ENCODE measurements at places on chromosomes 7 and 10.
A peak's percentile ranks its signal among the peaks of the same experiment; 100 is the strongest.

DNA sequence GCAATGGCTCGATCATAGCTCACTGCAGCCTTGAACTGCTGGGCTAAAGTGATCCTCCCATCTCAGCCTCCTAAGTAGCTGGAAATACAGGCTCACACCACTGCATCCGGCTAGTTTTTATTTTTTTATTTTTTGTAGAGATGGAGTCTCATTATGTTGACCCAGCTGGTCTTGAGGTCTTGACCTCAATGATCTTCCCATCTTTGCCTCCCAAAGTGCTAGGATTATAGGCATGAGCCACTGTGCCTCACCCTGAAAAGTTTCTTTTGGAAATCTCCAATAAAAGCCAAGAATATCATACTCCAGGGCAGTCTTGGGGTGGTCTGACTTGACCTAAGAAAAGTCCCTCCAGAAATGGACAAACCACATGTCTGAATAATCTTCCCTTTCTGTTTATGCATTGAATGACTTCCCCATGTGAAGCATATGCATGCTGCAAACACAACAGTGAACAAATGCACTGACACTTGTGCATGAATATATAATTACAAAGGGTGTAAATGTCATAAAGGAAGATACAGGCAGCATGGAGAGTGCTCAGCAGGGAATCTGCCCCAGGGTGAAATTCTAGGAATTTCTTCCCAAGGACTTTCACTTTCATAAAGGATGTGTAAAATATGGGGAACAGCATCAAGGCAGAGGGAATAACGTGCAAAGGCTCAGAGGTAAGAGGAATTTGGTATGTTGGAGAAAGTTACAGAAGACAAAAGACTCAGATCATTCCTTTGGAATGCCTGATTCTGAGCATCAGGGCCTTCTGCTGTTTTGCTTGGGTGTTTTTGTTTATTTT lies 142.4 kb upstream of the LYZL1 start:
- no peak for DNase-seq

DNA sequence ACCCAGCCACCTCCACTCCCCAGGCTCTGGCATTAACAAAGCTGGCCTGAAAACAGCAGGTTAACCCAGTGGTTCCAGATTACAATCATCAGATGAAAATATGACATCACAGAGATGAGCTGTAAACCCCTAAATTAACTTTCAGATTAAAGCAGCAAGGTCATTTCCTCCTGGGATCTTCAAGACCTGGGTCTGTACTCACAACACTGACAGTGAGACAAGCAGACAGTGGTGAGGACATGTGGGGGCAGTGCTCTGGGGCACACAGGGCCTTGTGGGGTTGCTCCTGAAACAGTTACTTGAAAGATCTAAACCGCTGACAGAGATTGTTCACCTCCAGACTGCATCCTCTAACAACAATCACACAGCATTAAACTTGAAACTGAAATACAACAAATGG lies 134.1 kb downstream of the ZNF438 start:
- no peak for DNase-seq

DNA sequence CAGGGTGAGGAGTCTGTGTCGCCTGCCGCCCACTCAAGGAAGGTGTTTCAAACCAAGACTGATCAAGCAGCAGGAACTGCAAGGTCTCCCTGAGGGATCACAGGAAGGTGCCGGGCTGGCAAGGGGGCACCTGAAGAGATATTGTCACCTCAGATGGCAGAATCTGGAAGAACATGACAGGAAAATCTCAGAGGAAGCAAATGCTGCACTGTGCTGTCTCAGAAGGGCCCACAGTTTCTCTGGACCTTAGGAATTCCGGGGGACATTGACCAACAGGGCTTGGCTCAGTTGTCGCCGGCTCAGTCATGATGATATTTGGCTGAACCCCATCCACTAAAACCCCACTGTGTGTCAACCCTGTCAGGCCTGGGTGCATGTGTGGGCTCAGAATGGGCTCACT lies 31.9 kb upstream of the GPR26 start:
- no peak for DNase-seq

DNA sequence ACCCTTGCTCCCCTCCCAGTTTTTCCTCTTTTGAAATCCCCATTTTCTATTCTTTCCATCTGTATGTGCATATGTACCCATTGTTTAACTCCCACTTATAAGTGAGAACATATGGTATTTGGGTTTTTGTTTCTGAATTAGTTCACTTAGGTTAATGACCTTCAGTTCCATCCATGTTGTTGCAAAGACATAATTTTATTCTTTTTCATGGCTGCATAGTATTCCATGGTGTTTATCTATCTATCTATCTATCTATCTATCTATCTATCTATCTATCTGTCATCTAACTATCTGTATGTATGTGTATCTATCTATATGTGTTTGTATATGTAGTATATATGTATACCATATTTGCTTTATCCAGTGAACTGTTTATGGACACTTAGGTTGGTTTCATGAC lies 264.2 kb upstream of the SEMA3E start:
- DNase-seq, result no peak

GRCh38 chr10:43196131-43196980 lies 58.1 kb downstream of the CSGALNACT2 start:
- DNase-seq, result peak; percentile 13

Measured in GM13977 (cell line).